Cerebellar nuclear complex (tissue), 1 donor: ENCODE measurements at places on chromosomes 3 and 15.

DNA sequence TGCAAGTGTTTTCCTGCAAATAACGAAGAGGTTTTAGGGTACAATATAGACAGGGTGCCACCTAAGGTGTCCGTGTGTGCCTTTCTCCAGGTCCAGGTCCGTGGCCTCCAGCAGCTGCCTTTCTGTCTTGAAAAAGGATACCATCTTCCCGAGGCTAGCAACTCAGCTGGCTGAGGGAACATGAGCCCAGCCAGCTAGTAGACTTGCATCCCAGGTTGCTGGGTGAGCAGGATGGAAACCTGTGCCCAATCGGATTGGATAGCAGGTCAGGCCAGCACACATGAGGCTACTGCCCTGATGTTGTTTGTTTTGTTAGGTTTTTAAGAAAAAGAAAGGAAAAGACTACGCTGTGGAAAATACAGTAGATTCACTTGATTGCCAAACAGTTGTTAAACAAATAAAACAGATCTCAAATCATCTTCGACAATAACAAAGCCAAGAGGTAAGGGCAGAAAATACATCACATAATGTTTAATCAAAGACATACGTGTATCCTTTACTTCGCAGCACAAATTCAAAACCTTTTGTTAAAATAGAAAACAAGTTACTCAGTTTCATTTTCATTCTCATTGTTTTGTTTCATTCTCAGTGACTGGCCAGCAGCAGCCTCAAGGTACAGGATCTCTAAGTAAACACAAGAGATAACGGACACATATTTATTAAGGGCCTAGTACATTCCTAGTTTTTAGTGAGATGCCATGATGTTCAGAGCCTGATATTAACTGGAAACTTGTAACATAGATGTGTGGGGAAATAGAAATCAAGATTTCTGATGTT lies 661.2 kb upstream of the NR2F2 start:
- no peak for DNase-seq

- no peak for DNase-seq
Observed at GRCh38 chr3:121690777-121691405, 30.2 kb upstream of the HCLS1 start.

GRCh38 chr15:29822100-29822683 lies at the start of gene TJP1:
TSS of gene TJP1 (minus strand) at chr15:29822468. CDS start at chr15:29822028, 440 bp downstream.
- no peak for DNase-seq

DNA sequence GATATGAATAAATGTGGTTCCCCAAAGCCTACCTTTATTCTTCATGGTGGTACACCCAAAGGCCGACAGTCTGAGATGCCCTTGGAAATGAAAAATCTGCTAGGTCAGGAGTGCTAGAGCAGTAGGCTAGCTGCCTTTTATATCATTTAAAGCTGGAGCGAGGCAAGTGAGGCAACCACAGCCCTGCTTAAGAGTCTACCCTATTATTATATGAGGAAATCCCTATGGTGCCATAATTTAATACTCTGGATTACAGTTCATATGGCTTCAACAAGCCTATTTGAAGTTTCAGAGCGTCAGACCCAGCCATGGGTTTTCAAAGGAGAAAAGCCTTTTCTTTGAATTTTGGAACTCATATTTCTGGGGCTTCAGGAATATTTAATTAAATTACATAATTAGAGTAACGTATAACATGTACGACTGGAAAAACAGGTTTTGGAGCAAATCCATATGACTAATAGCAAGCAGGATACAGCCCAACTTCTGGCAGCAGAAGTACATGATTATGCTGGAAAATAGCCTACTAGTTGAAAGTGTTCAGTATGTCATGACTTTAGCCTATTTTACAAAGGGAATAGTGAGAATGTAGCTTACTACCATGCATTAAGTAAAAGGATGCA lies 18.0 kb upstream of the SLTM start:
- no peak for DNase-seq

DNA sequence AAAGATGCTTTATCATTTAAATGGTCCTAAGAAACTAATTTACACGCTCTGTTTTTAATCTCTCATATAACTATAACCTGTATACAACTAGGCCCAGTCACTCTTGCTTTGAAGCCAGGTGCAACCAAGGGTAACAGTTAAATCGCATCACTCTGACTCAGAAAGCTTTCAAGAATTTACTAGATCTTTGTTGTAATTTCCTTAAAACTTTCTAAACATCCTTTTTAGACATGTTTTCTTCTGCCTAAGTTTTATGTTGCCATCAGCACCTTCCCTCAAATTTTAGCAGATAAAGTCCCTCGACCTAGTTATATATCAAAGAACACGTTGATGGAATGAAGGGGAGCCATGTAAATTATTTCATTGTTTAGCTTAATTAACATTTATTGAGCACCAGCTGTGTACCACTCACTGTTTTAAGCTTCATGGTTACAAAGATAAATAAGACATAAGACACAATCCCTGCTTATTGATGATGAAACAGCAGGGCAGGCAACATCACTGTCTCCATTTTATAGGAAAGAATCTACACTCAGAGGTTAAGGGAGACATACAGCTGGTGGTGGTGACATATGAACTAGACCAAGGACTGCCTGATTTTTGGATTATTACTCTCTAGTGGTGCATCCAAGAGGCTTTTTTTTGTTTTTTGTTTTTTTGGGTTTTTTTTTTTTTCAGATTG lies 101.0 kb downstream of the CD200R1L start:
- DNase-seq: no peak

DNA sequence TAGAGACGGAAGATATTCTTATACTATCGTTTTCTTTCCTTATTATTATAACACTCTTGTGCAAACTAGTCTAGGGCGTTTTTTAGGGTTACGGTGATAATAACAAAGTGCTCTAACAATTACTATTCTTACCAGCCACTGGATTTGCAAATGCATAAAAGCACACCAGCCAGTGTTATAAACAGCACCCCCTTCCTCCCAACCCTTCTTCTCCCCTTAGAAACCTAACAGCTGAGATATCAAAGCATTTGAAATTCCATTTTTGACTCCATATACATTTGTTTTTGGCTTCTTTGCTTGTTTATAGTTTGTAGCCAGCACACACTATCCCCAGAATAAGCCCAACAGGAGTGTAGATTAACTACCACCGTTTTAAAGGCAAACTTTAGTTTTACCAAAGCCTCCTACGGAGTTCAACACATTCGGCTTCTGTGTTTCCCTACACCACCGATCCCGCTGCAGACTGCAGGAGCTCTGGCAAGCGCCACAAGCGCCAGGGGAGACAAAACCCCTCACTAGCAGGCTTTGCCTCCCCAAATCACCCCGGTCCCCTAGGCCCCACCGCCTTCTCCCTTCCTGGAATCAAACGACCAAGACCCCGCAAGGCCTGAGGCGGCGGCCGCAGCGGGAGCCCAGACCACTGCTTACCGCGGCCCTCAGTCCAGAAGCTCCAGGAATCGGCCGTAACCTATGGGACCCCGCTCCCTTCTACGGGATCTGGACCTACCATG lies 461 bp downstream of the COPB2 start:
- no peak for DNase-seq

DNA sequence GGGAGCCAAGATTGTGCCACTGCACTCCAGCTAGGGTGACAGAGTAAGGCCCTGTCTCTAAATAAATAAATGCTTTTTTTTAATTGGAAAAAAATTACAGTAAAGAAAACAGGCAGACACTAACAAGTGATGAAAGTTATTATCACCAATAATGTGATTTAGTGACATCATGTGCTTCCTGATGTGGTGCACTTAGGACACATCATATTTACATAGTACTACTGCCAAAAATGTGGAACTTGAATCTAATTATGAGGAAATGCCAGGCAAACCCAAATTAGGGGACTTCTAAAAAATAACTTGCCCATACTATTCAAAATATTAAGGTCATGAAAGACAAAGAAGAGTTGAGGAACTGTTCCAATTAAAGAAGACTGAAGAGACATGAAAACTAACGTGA lies 30.8 kb downstream of the MAP4 start:
- no peak for DNase-seq

DNA sequence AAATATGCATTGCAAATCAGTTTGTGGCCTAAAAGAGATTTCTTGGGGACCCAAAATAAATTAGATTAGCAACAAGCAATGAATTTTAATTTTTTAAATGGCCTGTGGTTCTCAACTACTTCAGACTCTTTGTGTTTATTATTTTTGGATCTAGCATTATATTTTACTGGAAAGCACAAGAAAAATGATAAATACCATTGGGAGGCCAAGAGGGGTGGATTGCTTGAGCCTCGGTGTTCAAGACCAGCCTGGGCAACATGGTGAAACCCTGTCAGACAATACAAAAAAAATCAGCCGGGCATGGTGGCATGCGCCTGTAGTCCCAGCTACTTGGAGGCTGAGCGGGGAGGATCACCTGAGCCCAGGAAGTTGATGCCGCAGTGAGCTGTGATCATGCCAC lies 13.6 kb downstream of the LACTB start:
- no peak for DNase-seq

DNA sequence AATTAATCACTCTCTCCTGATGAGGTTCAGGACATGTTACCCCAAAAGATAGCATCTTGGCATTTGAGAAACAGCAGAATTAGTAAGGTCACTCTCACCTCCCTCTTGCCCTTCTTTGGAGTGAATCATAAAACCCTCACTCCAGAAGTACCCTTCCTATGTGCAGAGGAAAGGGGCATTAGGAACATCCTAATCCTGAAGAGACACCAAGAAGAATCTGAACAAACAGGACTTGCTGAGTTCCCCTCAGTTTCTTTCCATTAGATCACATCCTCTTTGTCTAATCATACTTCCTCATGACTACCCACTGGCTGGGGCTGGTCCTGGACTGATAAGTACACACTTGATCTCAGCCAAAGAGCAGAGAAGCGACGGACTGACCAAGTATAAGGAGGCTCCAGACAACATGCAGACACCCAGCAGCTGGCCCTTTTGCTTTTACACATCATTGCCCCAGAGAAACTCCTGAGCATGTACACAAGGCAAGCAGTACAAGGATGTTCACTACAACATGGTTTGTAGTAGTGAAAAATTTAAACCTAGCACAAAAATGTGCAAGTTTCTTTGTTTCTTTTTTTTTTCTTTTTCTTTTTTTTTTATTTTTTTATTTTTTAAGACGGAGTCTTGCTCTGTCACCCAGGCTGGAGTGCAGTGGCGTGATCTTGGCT lies 15.0 kb upstream of the TM6SF1 start:
- no peak for DNase-seq

GRCh38 chr3:133629146-133629545 lies 32.6 kb downstream of the TOPBP1 start:
- DNase-seq: no peak

- no peak for DNase-seq
Observed at GRCh38 chr3:39766433-39766832, 43.0 kb upstream of the MYRIP start.

GRCh38 chr15:94532226-94532625 lies 300.9 kb downstream of the MCTP2 start:
- DNase-seq: no peak

- no peak for DNase-seq
Observed at GRCh38 chr3:73143821-73144237, 82.4 kb downstream of the EBLN2 start.

DNA sequence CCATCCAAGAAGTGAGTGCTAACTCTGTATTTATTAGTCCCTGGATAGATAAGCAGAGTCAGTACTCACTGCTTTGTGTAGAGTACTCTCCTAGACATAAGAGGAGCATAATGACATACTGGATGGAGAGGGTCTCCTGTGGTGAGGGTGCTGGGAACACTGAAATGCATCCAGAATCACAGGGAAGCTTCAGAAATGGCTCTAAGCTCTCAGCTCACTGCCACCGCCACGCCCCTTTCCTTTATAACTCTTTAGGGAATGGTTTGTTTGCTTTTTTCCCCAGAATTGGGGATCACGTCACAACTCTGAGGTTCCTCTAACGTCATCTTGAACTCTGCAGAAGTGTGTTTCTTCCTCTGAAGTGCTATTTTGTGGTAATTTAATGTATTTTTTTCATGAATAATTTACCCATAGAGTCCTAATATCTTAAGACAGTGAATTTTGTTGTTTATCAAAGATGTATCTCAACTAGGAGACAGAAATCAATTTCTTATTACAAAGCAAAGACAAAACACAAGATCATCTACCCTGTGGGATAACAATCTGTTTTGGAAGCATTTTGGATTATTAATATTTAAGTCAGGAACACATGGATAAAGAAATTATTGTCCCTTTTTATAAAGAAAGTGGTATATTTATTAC lies 154.6 kb downstream of the PTPRG start:
- no peak for DNase-seq

DNA sequence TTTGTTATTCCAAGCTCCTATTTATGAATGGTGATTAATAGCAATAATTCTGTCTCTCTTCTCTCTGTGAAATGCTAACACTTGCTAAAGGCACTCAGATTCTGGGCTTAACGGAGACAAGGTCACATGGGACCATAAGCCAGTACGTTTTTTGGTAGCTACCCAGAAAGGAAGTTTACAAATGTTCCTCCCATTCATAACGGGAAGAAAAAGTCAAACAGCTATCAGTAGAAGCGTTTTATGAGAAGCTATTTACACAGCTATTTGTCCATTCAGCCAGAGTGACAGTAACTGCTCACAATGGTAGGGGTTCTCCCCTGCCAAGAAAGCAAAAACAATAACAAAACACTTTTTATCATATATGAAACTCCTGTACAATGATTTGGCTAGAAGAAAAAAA lies 51.5 kb downstream of the ZMAT3 start:
- no peak for DNase-seq

GRCh38 chr3:115099986-115100571 lies 47.0 kb downstream of the ZBTB20 start:
- peak; percentile 17 for DNase-seq

- no peak for DNase-seq
Observed at GRCh38 chr3:24487325-24488262, 7.1 kb downstream of the THRB start.

DNA sequence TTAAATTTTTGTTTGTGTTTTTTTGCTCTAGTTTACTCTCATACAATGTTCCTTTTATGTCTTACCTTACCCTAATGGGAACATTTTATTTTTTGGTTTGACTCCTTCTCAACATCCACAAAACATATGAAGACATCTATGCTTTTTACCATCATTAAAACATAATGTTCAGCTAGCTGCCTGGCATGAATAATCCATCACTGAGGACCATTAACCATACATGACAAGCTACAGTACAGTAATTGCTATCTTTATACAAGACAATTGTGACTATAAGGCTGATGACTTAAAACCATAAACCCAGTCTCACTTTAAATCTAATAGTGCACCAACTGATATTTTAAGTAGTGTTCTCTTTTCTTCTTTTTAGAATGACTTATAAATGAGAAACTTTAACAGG lies 13.7 kb downstream of the SERPINI1 start:
- no peak for DNase-seq

DNA sequence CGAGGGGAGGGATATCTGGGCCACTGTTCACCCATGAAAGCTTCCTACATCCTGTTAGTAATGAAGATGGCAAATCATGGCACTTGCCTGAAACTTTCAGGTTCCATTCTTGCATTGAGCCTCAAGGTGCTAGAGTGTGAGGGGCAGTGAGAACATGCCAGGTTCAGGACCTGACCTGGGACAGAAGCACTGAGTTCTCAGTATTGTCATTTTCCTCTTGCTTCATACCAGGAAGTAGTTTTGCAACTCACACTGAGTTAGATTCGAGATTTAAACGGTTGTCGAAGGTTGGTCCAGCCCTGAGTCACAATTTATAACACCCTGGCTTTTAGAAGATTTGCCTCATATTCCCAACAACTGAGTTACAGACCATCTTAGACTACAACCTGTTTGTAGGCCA lies 11.8 kb upstream of the MEIS2 start:
- DNase-seq: no peak
